ENCODE measurements at places on chromosomes 6 and 20.

GRCh38 chr6:144873623-144874378, 588.7 kb downstream of the UTRN start:
- no peak for DNase-seq

- no peak for DNase-seq
These were observed 80.3 kb upstream of the CNKSR3 start for GRCh38 chr6:154590756-154591155.

- DNase-seq: no peak
These were observed 262.3 kb downstream of the ZNF217 start for GRCh38 chr20:53331151-53331973.

- DNase-seq: no peak
These were observed 34.7 kb upstream of the HAO1 start for GRCh38 chr20:7974785-7975435.

GRCh38 chr6:135994857-135995544, 143.5 kb downstream of the PDE7B start:
- DNase-seq: peak; percentile 84

All from suppressor macrophage treated with lipopolysaccharide for 1 hour (primary cell).